Glomerular endothelial cell (primary cell): ENCODE measurements at places on chromosomes 16 and 17.
A peak's percentile ranks its signal among the peaks of the same experiment; 100 is the strongest.

GRCh38 chr17:61047515-61047914 lies 352.1 kb upstream of the TBX2 start:
- no peak for DNase-seq

DNA sequence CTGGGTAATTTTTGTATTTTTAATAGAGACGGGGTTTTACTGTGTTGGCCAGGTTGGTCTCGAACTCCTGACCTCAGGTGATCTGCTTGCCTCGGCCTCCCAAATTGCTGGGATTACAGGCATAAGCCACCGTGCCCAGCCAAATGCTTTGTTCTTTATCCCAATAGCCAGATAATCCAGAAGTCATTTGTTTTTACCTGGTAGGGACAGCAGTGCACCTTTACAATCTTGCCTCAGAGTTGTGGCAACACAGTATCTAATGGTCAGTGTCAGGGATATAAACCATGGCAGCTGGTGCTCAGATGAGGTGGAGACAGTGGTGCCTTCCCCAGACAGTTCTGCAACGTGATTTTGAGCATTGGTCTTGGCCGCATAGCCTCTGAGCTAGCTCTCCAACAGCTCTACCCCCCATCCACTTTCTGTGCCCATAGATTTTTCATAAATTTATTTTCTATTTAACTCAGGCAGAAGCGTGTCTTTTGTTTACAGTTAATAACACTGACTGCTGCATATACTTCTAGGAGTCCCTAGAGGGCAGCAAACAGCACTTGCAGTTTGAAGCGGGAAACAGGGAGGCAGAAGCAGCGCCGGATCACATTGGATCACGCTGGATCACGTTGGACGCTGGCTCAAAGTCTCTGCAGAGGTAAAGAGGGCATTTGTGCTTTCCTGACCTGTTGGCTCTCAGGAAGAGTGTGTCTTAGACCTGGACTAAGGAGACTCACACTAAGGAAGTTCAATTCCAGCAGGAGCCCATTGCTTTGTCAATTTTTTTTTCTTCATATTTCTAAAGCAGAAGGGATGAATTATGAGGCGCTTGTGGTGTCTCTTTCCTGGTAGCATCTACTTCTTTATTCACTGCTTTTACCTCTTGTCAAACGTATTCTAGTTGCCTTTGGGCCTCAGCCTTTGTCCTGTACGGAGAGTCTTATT lies 5.1 kb upstream of the GGT6 start:
- peak; percentile 52 for DNase-seq

- DNase-seq, result no peak
Measured at GRCh38 chr17:17970699-17971430, 1.3 kb downstream of the TOM1L2 start.

GRCh38 chr17:79907850-79908249 lies 68.6 kb upstream of the CBX4 start:
- no peak for DNase-seq

- DNase-seq, result no peak
Measured at GRCh38 chr16:55821210-55821609, 11.7 kb downstream of the CES1 start.

GRCh38 chr17:31096106-31096436 lies 1.3 kb downstream of the NF1 start:
- no peak for DNase-seq

DNA sequence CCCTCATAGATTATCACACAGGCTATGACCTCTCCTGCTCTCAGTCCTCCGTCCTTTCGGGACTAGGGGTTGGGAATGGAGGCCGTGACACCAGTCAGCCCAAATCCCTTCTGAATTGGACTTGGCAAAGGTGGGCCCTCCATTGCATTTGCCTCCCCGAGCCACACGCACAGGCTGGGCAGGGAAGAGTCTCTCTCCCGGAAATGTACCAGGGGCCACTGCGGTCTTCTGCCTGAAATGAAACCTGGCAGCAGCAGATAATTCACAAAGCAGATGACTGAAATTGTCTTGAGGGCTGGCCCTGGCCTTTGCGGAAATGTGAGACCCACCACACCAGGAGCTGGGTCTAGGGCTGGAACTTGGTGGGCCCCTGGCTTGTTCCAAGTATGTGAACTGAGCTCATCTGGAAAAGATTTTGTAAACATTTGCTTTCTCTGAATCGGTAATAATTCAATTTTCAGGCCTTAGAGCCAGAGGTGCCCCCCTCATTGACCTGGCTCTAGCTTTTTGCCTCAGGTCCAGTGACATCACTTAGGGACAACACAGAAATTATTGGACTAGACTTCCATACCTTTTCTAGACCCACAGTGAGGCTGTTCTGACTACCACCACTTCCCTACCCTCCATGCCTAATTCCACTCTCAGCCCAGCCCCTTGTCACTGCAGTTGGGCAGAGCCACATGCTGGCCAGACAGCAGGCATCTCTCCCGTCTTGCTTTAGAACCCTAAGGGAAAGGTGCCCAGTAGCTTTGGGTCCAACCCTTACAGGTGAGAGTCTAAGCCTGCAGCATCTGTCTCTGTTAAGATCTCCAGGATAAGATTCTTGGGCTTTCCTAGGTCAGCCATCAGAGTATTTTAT lies 75.2 kb downstream of the CCDC182 start:
- DNase-seq, result no peak

- no peak for DNase-seq
Measured at GRCh38 chr17:69716556-69716955, 302.1 kb downstream of the MAP2K6 start.

DNA sequence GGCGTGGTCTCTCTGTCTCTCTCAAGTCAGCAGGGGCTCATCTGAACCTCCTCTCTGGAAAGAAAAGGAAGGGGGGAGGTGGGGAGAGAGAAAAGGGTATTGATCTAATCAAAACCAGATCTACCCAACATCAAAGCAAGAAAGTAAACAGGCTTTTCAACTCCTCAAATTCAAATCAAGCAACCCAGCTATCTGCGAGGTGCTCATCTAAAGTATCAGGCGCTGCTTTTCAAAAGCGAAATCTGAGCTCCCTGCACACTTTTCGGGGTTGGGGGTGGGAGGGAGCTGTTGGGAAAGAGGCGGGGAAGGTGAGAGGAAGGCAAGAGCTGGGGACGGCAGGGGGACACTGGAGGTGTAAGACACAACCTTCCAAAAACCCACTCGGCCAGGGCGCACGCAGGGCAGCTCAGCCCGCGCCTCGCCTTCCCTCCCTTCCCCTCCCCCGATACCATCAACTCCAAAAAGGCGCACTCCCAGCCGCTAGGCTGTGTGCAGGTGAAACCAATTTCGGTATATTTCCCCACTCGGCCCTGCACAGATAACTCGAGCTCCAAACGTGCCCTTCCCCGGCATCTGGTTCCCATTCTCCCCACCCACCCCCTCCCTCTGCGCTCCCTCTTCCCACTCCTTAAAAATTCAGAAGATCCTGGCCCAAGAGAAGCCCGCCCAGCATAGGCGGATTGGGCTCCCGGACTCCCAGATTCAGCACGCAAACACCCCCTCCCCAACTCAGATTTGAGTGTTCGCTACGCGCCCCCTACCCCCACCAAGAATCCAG lies 2.6 kb downstream of the AXIN2 start:
- DNase-seq, result no peak

GRCh38 chr17:19296786-19297778 lies 59.9 kb downstream of the EPN2 start:
- DNase-seq, result no peak

DNA sequence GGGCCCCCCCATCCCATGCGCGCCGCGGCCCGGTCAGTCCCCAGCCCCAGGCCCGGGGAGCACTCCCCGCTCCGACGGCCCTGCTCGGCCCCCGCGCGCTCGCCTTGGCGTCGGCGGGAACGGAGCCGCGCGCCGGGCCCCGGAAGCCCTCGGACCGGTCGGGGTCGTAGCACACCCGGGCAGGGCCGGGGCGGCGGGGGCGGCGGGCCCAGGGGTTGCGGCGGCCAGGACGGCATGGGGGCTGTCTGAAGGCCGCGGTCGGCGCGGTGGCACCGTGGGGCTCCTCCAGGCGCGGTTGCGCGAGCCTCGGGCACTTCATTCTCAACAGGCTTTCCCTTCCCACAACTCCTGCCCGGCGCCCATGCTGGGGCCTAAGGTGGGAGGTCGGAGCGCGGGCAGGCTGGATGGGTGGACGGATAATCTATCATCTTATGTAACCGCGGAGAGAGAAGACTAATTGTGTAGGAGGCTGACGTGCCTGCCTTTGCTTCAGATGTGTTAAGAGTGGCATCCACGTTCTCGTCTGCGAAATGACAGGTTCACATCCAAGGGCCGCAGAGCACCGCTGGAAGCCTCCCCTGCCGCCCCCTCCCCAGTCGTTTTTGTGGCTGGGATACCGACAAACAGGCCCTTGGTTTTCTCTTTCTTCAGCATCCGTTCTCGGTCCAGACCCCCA lies 708 bp downstream of the BAIAP2 start:
- no peak for DNase-seq

DNA sequence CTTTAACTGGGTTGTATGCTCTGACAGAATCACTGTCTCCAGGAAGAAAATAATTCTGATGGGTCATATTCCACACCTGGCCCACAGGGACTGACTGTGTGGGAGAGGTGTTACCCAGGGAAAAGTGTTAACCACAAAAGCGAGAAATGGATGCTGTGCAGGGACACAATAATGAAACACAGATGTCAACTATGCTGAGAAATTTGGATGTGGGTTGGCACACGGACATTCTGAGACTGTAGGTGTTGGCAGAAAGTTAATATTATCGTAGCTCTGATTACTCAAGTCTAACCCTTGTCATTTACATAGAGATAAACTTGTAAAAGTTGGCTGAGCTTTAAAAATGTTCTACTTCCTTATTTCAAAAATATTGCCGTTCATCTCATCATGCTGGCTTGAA lies 19.6 kb downstream of the TMC5 start:
- no peak for DNase-seq

DNA sequence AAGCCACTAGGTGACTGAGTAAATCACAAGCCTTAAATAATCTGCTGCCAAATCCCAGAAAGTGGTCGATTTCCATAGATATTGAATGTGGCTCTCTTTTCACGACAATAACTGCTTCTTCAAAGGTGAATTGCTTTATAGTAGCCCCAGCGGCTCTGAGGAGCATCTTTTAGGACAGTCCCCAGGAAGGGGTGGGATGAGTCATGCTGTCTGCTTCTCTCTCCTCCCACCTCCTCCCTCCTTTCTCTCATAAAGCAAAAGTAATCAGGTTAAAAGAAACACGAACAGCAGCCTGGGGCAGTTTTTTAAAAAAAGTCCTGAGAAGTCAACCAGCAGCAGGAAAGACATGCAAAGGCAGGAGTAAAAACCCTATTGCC lies 1.8 kb downstream of the KIAA0513 start:
- no peak for DNase-seq

DNA sequence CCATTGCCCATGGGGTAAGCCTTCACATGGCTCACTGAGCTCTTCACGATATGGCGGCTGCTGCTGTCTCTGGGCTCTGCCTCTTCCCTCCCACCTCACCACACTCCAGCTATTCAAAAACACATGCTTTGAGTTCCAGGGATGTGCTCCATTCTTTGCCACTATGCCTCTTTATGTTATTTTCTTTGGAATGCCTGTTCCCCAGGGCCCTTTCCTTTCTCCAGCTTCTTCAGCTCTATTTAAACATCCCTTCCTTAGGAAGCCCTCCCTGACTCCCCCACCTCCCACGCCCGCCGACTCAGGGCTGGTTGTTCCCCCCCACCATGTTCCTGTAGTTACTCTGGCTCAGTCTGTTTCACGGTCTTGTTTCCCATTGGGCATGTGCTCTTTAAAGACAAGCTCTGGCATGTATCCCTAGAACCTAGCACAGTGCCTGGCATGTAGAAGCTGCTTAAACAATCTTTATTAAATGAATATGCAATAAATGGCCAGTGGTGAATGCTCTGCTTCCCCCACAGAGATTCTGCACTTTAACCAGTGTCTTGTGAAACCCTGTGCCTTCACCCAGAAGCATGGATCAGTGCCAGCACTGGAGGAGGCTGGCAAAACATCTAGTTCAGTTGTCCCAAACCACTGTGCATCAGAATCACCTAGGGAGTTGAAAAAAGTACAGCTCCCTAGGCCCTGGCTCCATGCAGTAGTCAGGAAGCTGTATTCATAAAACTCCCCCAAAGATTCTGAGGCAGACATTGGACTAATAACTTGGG lies 6.9 kb downstream of the MYCBPAP start:
- DNase-seq, result no peak

DNA sequence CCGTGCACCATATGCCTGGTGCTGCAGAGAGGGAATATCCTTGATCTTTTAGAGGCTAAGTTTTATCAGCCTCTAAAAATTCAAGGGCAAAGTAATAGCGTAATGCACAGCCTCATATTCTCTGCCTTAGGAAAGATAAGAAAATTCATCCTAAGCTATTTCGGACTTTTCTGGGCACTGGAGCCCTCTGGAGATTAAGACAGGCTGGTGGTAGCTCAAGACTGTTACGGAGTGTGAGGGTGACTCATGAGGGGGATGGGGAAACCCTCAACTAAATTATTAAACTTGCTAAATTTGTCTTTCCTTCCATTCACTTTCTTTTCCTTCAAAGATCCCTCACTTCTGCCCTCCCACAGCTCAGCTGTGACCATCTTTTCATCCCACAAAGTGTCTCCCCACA lies 73.3 kb downstream of the RPH3AL start:
- no peak for DNase-seq

DNA sequence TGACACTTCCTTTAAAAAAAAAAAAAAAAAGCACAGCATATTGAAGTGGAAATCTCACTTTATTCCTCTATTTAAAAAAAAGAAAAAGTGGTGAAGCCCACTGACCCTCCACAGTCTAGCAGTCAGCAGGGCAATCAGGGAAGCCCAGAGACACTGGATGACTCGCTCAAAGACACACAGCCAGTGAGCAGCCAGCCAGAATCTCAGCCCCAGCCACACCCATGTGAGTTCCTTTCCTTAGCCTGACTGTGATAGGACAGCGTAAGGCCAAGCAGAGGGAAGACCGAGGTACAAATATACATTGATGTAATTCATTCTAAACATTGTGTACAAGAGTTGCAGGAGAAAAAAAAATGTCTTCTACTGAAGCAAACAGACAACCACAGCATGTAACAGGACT lies 22.5 kb downstream of the XPO6 start:
- DNase-seq, result no peak

DNA sequence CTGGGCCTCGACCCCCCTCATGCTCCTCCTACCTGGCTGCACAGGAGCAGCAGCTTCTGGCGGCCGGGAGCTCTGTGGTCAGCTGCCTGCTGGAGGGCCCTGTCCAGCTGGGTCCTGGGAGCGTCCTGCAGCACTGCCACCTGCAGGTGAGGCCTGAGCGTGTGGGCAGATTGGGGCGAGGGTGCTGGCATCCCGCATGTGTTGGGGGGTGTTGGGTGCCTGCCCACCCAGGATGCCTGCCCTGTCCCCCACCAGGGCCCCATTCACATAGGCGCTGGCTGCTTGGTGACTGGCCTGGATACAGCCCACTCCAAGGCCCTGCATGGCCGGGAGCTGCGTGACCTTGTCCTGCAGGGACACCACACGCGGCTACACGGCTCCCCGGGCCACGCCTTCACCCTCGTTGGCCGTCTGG lies 16.5 kb downstream of the FCSK start:
- DNase-seq, result no peak

GRCh38 chr16:16163571-16163970 lies 59.7 kb downstream of the ABCC6 start:
- no peak for DNase-seq

DNA sequence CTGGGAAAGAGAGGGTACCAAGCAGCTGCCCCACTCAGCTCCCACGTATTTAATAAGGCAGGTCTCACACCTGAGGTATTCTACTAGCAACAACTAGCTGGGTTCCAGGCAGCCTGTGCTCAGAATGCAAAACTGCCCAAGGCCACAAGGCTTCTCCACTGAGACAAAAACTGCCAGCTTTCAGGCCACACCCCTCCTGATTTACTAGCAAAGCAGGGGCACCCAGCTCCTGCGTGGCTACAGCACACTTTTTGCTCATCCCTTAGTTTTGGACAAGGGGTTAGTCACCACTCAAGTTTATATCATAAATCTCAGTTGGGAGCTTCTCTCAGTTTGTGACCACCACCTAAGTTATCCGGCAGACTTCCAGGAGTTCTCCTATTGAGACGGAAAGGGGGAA lies 494.6 kb downstream of the CDH11 start:
- DNase-seq, result no peak
